ENCODE measurements at places on chromosomes 4 and X.

GRCh38 chr4:63211375-63211774 lies 1197.9 kb downstream of the TECRL start:
- no peak for DNase-seq

DNA sequence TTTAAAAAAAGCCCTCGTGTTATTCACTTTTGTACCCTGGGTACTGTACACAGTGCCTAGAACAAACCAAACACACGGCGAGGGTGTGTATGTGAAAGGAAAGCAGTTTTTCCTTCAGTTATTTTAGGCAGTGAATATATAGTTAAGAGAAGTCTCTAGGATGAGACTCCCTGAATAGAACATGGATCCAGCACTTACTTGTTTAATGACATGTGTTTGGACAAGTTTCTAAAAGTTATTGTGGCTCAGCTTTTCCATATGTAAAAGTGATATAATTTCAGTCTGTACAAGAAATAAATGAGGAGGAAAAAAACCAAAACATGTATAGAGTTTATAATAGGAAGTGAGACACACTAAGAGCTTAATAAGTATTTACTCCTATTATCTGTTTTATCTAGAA lies 273.2 kb downstream of the ADGRL3 start:
- no peak for DNase-seq

DNA sequence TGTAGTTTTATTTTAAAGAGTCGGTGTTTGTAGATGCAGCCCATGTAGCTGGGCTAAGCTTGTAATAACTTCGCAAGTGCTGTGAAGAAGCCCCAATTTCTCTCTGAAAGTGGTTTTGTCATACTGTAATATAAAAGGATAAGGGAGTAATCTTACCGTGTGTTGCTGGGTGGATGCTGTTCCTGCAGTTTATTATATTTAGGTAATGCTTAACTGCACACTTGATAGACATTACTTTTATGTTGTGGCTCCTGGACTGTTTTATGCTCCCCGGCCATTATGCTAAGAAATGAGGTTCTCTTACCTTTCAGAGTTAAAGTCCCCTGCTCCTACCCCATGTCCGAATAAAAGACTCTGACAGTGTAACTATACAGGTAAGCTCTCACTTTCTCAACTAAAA lies 789.4 kb downstream of the RPA4 start:
- DNase-seq: no peak

GRCh38 chr4:108646706-108647105 lies 3.7 kb upstream of the OSTC start:
- DNase-seq: no peak

GRCh38 chr4:105227054-105227453 lies 80.4 kb downstream of the TET2 start:
- DNase-seq: no peak

- DNase-seq: peak; percentile 34
Observed at GRCh38 chrX:130173190-130173895, 1.6 kb downstream of the RAB33A start.

DNA sequence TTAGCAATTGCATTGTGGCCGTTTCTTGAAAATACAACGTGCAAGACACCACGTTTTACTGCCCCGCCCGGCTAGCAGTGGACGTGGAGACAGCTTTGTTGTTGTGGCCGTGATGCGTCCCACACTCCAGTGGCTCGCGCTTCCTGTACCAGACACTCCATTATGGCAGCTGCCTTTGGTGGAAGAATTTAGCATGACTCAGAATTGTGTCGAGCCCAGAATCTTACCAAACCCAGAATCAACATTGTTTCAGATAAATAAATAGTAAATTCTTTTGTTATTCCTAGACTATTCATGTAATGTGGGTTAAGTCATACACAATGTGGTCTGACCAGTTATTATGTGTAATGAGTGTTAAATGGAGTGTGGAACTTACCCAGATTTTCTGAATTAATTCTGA lies 25.3 kb upstream of the S100P start:
- DNase-seq: no peak

GRCh38 chr4:71202705-71203104 lies 136.1 kb upstream of the SLC4A4 start:
- no peak for DNase-seq

- no peak for DNase-seq
Observed at GRCh38 chr4:1668488-1668840, 15.6 kb downstream of the FAM53A start.

- DNase-seq: no peak
Observed at GRCh38 chrX:67749536-67749935, 205.7 kb downstream of the AR start.

DNA sequence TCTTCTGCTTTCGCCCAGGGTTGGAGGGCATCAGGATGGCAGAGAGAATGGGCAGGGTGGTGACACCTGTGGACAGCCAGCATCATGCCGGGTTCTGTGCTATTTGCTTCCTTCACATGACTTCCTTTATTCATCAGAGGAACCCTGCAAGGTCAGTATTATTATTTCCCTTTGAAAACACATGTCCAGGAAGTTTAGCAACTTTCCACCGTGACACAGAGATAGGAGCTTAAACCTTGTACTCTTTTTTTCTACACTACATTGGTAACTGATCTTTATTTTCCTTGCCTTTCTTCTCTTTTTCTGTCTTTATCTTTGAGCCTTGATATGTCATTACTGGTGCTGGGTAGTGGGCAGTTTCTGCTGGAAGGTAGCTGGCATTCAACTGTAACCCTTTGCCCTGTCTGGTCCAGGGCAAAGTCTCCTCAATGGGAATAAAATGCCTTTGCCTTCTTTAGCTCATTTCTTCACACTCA lies 5.0 kb upstream of the MGST2 start:
- no peak for DNase-seq

DNA sequence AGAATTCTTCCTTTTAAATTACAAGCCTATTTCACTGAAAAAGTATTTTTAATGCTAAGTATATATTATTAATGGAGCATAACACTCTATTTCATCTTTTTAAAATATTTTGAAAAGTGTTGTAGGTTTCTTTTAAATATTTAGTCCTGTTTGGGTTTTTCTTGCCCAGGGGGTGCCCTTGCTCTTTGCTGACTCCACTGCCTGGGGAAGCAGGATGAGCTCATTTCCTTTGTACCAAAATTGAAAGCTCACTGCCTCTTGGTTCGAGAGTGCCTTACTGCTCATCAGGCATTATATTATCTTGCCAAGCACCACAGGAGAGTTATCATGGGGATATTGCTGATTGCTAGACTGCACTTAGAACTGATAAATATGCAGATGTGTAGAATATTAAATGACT lies 819.2 kb downstream of the PCDH18 start:
- DNase-seq: no peak

- no peak for DNase-seq
Observed at GRCh38 chrX:13565511-13565910, 3.9 kb upstream of the EGFL6 start.

DNA sequence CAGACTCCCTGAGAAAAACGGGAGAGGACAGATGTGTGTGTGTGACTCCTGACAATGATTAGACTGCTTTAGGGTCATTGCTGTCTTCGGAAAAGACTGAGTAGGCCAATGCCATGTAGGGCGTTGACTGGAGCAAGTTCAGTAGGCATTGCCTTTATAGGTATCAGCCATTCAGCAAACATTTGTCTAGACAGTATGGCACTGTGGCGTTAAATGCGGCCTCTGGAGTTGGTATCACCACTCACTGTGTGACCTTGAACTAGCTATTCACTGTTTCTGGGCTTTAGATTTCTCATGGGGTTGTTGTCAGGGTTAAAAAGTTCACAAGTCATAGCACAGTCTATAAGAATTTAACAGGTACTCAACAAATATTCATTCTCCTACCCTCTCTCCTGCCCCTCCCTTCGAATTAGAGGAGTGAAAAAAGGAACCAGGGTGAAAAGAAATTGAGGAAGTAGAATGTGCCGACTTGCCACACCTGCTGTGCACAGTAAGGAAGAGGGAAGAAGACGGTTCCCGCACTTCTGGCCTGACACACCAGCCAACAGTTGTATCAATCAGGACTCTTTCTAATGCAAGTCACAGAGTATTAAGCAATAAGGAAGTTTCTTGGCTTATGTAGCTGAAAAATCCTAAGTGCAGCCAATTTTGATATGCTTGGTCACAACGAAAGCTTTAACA lies 83.2 kb upstream of the PLAC8 start:
- DNase-seq: no peak

DNA sequence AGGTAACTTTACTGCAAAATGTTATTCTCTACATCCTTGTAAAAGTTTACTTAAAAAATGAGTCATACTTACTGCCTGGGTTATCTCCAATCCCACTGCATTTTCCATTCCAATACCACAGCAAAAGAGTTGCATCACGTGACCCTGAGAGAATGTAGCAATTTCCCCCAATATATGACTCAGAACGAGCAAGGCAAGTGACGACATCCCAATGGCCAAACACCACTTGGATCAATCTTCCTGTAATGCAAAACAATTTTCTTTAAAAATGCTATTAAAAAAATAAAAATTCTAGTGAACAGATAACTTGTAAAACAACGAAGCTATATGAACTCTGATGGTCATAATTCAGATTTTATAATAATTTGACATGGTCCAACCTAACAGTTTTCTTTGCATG lies 224.3 kb downstream of the DCLK2 start:
- no peak for DNase-seq

DNA sequence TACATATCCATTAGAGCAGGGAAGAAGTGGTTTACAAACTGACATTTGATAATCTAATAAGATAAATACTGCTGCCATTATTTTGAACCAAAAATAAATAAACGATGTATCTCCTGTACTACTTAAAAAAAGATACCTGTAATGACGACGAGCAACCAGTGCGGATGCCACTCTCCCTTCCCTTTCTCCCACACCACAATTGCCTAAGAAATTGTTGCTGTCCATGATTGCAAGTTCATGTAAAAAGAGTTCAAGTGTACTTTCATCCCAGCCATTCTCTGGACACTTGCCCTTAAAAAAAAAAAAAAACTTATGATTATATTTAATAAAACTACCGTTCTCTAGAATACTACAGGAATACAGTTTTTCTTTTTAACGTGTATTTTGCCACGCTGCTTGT lies 1.4 kb downstream of the SEPSECS start:
- DNase-seq: no peak

DNA sequence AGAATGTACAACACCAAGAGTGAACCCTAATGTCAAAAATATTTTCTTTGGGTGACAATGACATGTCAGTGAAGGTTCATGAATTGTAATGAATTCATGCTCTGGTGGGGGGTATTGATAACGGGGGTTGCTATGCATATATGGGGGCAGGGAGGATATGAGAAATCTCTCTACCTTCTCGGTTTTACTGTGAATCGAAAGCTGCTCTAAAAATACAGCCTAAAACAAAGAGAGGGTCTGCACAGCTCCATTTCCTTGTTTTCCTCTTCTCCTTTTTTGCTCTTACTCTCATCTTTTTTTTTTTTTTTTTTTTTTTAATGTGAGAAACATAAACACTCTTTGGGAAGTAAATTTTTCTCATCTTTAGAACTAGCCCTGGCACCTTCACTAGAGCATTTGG lies 85.8 kb downstream of the DCTD start:
- no peak for DNase-seq
